Cortex of kidney (tissue), 1 donor: ENCODE measurements at places on chromosomes 1 and 21.

GRCh38 chr1:240784776-240785175 is 172.8 kb upstream of the GREM2 start:
- no peak for DNase-seq

DNA sequence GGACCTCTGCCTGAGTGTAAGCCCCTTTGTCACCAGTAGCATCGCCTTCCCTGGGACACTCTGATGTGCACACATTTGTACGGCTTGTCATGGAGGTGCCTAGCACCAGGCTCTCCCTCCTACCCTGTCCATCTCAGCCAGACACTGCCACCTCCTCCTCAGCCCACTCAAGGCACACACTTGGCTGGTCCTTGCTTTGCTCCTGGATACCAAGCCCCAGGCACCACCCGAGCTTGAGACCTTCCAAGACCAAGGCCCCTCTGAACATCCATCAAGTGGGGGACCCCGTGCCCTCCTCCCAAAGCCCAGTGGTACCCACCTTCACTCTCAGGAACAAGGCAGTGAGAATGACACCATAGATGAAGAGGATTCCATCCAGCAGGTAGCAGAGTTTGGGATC is 78.0 kb downstream of the CD247 start:
- DNase-seq: no peak

DNA sequence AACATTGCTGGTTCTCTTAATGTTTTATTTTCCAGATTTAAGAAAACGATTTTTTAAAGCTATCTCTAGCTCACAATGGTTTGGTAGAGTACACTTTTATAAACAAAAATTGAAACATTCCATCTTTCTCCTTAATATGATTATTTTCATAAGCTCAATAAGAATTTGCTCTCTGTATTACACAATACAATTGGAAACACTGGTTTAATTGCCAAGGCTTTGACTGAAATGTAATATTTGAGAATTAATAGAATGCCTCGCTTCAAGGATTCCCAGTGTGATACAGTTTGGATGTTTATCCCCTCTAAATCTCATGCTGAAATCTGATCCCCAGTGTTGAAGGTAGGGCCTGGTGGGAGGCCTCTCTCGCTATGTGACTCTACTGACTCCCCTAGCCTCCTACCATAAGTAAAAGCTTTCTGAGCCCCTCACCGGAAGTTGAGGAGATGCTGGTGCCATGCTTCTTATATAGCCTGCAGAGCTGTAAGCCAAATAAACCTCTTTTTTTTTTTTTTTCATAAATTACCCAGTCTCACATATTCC is 67.4 kb downstream of the DDAH1 start:
- no peak for DNase-seq

GRCh38 chr1:236429715-236430274 is 35.7 kb downstream of the EDARADD start:
- DNase-seq: no peak

DNA sequence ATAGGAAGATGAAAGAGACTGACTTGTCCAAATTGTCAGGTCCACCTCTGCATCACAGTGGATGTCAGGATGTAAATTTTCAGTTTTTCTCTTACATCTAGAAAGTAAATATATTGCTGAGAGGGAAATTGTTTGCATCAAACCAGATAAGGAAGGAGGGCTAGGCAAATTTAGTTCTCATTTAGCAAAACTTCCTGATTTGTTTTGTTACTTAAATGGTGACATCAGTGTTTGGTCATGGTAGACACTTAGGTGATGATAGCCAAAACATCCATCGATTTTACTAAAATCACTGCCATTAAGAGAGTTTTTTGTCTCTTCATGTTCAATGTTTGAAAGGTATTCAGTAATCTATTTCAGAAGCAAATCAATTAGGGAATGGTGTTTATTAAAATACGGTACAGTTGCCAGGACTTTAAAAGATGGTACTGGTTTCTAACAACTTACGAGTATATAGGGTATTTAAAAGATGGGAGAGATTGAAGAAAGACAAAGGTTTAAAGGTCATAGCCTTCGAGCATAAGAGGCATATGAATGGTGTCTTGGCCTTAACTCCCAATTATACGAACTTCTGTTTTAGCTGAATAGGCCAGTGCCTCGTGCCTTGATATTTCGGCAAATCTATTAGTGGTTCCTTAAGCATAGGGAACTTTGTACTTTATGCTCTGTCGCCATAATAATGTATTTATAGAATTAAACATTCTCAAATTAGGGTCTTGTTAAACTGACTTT is 3.0 kb downstream of the IER5 start:
- no peak for DNase-seq

- DNase-seq: no peak
These were observed 17.4 kb upstream of the BCAR3 start for GRCh38 chr1:93699049-93699384.

GRCh38 chr1:236395230-236395946 is 1.3 kb downstream of the EDARADD start:
- DNase-seq: no peak

- no peak for DNase-seq
These were observed 77.2 kb upstream of the CTTNBP2NL start for GRCh38 chr1:112318698-112319370.

GRCh38 chr21:30580132-30580531 is 10.1 kb downstream of the KRTAP22-2 start:
- no peak for DNase-seq

- DNase-seq: no peak
These were observed 70.9 kb upstream of the ETS2 start for GRCh38 chr21:38734646-38735365.

- DNase-seq: no peak
These were observed 44.5 kb downstream of the MDM4 start for GRCh38 chr1:204560590-204561150.

DNA sequence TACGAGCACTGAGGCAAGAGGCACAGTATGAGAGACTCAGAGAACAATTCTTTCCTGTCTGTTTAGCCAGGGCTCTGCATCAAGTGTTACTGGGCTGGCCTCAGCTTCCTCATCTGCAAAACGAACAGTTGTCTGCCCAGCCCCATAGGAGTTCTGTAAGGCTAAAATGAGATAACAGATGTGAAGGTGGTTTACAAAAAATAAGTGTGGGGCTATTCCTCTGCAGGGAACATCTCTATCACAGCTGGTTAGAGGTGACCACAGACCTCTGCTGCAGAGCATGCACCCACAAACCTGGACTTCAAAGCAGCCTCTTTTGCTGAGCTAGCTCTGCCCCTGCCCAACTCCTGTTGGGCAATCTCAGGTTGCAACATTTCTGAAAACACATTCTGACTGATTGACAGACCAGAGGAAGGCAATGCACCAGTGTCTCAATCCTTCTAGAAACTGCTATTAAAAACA is 10.5 kb upstream of the OLIG1 start:
- no peak for DNase-seq

- DNase-seq: no peak
These were observed 153.5 kb downstream of the TGFBR3 start for GRCh38 chr1:91732291-91733107.

DNA sequence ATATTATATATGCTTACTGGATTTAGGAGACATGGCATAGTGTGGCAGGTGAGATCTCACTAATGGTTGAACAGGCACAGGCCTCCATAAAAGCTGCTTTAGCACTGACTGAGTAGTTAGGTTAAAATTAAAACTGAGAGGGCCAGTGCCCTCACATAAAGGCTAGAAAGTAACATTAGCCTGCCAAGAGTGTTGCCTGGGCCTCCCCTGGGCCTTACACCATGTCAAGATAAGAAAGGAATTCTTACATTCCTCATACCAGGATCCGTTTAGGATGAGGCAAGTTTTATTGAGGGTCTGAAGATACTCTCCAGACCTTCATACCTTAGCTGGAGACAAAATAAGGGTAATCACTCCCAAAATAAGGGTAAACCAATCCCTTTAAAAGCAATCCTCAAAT is 1011.8 kb downstream of the PLA2G4A start:
- DNase-seq: no peak

DNA sequence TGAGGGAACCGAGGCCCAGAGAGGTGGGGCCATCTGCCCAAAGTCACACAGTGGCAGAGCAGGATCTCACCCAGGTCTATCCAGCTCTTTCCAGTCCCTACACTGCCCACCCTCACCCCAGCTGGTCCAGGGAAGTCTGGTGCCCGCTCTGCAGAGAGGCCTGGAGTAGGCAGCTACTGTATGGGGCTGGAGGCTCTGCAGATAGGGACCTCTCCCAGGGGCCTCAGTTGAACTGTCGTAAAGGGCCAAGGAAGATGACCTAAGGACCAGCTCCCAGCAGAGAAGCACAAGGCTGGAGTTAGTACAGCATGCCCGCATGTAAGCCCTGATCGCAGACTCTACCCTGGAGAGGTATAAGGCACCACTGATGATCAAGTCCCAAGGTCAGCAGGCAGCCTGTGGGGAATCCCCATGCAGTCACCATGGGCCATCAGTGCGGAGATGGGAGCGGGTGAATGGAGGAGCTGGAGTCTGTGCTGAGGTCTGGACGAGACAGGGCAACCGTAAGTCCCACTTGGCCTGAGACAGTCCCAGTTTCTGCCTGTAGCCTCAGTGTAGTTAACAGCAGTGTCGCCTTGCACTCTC is 320.2 kb downstream of the MATN1 start:
- DNase-seq: no peak

DNA sequence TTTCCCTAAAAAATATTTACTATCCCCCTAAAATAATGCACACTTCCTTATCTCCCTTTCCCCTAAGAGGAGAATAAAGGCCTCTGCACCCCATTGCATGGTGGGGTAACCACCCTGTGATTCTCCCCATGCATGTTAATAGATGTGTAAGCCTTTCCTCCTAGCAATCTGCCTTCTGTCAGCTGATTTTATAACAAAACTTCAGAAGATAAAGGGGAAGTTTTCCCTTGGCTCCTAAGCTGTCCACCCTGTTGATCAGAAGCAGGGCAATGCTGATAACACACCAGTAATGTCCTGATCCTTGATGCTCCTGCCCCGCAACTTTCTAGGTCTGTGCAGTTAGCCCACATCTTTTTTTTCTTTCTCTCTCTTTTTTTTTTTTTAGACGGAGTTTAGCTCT is 11.4 kb upstream of the RNF187 start:
- DNase-seq: no peak

DNA sequence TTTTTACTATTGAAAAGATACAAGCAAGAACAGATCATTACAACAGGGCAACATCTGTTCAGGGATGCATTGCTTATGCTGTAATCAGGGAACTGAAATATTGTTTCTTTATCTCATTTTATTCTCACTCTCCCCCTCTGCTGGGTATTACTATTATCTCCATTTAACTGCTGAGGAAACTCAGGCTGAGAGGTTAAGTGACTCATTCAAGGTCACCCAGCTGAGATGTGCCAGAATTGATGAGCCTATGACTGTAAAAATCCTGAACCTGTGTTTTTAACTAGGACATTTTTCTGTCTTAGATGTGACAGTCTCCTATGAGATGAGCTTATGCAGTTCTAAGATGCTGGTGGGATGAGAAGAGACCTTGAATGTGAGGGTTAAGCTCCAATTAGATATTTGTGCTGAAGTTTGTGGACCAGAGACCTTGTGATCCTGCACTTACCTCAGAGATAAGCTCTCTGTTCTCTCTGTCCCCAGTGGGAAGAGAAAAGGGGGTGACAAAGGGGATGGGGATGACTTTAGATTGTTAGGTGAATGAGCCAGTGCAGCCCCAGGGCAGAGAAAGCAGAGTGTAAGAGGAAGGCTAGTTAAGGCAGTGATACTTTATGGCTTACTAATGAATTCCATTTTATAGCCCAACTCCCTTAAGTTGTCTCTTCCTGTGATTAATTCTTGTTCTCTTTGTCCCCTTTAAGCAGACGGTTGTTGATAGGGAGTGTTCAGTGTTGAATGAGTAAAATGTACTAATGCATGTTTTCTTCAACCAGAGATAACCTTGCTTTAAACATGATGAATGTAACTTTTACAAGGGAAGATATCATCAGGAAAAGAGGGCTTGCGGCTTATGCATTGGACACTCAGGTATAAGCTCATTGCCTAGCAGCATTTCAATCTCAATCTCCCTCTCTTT is 111.4 kb downstream of the HLX start:
- DNase-seq: no peak

- DNase-seq: no peak
These were observed 2.6 kb downstream of the GADD45A start for GRCh38 chr1:67687649-67688048.

- no peak for DNase-seq
These were observed 259.2 kb downstream of the ADGRL2 start for GRCh38 chr1:82059959-82060358.

- no peak for DNase-seq
These were observed 7.8 kb downstream of the FOXE3 start for GRCh38 chr1:47423872-47424271.

DNA sequence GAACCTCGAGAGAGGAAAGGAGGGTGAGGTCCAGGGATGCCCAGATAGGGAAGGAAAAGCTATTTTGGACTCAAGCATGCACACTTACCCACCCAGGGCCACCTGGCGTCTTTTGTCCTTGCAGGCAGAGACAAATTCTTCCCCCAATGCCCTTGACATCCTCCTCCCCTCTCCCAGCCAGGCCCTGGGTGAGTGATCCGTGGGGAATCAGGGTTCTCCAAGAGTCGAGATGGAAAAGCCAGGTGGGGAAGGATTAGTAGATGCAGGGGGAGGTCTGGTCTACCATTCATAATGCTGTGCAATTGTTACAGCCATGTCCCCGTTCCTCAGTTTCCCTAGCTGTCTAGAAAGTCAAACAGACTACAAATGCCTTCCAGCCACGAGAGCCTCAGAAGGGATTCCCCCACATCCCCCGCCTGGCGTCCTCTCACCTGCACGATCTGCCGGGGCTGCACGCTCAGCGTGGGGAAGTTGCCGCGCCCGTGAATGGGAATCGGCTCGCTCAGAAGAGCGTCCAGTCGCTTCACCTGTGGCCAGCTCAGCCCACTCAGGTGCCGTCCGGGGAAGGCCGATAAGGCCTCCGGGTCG is 580 bp downstream of the TENT5B start:
- no peak for DNase-seq

DNA sequence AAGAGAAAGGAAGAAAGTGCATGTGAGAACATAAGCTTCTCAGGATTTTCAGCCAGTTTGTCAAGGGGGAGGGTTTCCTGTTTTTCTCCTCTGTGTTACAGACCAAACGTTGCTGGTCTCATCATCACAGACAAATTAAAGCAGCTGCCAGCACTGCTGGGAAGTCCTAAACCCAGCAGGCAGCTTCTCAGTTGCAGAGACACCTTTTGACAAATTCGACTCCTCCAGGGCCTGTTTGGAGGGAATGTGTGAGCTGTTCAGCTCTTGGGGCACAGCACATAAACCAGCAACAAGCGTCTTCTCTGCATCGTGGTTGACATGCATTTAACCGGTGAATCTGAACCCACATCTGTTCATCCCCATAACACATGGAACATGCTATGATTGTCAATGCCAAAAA is 454.6 kb upstream of the RUNX1 start:
- no peak for DNase-seq

DNA sequence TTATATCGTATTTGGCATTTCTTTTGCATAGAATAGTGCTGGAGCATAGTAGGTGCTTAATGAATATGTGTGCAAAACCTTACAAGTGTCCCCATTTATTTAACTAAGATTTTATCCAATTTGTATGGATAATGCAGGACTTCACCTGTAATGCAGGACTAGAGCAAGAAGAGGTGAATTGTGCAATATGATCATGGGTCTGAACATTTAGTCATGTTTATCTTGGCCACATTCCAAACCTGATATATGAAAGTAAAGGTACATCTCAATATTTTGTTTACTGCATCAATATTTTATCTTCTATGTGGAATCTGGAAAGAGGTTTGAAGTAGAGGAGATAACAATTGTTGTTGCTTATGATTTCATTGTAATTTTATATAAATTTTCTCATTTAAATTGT is 1626.7 kb upstream of the B3GALT2 start:
- DNase-seq: no peak
